ENCODE measurements at places on chromosomes 5 and 9. TPM values are rescaled to one million over a fixed set of nuclear protein-coding genes. Genes with fewer than 3 reads are reported as not detected.

DNA sequence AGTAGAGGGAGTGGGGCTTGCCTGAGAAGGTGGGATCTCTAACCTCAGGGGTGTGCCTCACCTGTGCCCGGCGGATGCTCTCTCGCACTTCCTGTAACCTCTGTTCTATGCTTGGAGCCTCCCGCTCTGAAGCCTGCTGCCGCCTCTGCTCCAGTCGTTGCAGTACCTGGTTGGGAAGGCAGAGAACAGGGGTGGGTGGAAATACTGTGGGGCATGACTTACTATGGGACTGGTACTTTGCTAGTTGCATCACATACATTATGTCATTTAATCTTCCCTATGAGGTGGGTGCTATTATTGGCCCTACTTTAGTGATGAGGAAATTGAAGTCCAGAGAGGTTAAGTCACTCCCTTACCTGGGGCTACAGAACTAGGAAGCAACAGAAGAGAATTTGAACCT is 5.2 kb downstream of the FCHSD1 start:
- no peak for DNase-seq

Gene GRAMD2B
- 44.2 TPM for total RNA-seq

GRCh38 chr5:67373518-67373917 is 176.9 kb upstream of the CD180 start:
- no peak for DNase-seq

GRCh38 chr5:112549127-112549526 is 130.1 kb upstream of the EPB41L4A start:
- no peak for DNase-seq

DNA sequence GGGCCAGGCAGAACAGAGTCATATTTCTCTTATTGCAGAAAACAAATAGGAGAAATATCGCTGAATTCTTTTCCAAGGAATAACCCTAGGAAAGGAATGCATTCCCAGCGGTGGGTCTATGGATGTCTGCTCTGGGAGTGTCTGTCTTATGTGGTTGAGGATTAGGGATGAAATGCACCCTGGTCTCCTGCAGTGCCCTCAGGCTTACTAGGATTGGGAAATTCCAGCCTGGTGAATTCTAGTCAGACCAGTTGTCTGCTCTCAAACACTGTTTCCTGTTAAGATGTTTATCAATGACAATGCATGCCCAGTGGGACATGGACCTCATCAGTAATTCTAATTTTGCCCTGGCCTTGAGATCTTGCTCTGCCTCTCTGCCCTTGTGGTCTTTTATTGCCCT is 136.1 kb upstream of the ELAVL2 start:
- no peak for DNase-seq

- DNase-seq, result no peak
Measured at GRCh38 chr5:80248378-80248777, 7.5 kb downstream of the SERINC5 start.

GRCh38 chr9:26656003-26656870 is 236.4 kb downstream of the CAAP1 start:
- DNase-seq, result no peak

GRCh38 chr9:123441769-123442168 is 85.8 kb downstream of the CRB2 start:
- DNase-seq, result no peak

- DNase-seq, result no peak
Measured at GRCh38 chr5:14745753-14746152, 81.2 kb downstream of the OTULIN start.

Gene CCIN
- not detected for total RNA-seq

DNA sequence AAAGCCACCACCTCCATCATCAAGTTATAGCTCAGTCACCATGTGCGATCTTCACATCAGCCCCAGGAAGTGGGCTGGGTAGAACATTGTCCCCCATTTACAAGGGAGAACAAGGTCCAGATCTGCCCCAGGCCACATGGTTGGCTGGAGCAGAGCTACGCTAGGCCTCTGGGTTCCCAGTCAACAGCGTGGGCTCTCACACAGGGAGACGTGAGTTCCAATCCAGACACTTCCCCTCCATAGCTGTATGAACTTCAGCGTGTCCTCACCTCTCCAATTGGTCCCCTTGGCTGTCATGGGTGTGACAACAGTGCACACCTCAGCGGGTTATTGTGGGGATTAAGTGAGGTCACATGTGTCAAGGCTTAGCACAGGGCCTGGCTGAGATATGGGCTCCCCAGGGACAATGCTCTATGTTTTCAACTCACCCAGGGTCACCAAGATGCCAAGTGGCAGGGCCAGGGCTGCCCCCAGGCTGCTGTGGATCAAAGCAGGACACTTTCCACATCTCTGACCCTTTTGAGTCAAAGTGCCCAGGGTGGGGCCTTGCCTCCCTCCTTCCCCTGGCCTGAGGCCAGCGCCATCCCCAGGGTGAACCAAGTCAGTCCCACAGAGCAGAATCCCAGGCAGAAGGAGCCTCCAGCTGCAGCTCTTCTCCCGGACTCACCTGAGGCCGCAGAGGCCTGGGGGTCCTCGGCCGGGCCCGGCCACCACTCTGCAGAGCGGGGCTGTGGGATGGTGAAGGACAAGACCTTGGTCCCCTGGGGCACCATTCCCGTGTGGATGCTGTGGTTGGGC is 19.8 kb downstream of the AKNA start:
- DNase-seq, result no peak

GRCh38 chr5:99600952-99601351 is 672.1 kb upstream of the CHD1 start:
- no peak for DNase-seq

Gene ARID3C
- 0.48 TPM for total RNA-seq

- DNase-seq, result no peak
Measured at GRCh38 chr9:13665418-13666066, 386.1 kb upstream of the MPDZ start.

GRCh38 chr9:124354346-124355038 is 60.8 kb downstream of the PSMB7 start:
- DNase-seq, result no peak

DNA sequence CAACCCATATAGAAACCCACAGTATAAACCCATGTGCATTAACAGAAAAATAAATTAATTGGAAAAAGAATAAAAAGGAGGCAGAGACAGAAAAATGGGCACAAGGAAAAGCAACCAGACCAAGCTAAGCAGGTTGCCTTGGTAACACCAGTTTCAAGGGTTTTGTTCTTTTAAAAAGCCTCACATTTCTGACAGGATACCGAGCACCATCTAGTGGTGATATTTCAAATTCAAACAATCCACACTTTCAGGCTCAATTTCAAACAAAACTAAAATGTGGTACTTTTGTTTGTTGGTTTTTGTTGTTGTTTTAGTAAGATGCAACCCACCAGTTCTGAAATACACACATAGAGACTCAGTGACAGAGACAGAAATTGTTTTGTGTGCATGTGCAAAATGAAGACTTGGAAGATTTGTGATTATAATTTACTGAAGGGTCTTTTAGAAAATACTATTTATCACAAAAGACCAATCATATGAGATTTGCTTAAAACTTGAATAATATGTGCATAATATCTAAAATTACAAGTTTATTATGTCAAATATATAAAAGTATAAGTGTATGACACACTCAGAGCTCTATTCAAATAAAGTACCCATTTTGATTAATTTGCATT is 318.2 kb downstream of the SLCO4C1 start:
- peak; percentile 16 for DNase-seq

Gene IL3
- not detected for total RNA-seq

DNA sequence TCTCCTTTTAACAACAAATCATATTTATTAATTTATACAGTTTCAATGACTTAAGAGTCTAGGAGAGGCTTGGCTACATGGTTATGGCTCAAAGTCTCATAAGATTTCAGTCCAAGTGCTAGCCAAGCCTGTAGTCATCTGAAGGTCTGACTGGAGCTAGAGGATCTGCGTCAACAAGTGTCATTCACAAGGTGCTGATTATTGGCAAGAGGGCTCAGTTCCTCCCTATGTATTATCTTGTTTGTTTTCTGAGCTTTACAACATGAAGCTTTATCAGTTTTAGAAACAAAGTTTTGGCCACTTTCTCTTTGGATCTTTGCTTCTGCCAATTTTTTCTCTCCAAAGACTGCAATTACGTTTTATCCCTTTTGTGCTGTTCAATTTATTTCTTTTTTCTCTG is 94.7 kb downstream of the RICTOR start:
- DNase-seq, result no peak

GRCh38 chr9:89408628-89409101 is 89.2 kb downstream of the SEMA4D start:
- DNase-seq, result no peak

GRCh38 chr5:14687023-14687665 is 22.6 kb downstream of the OTULIN start:
- no peak for DNase-seq

DNA sequence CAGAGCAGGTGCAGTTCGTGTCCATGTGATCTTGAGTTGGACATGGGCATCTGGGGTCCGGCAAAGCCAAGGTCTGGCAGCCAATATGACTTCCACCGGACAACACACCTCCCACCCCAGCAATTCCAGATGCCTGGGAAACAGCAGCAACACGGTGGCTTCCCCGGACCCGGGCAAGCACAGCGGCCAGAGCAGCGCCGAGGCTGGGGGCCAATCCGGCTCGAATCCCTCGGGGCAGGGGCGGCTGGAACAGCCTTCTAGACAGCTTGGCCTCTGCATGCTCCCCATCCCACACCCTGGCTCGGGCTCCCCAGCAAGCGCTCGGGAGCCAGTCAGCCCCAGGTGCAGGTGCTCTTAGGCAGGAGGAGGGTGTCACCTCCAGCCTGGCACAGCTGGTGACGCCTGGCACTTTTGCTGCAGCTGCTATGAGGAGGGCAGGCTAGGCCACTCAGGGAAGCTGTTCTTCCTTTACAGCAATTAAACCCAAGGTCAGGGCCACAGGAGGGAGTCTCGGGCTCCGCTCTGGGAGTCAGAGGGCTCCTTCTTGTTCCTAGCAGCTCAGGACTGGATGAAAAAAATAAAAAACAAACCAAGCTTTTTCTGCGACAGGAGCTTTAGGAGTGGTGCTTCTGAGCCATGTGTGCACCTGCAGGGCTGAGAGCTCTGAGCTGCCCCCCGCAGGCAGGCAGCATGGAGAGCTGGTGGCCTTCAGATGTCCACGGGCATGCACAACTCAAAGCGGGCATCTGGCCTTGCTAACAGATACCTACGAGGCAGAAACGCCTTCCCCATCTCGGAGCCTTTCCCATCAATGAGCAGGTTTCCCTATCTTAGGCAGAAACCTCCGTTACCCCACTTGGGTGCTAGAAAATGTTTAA is 28.2 kb downstream of the DBH start:
- DNase-seq, result no peak

- DNase-seq, result no peak
Measured at GRCh38 chr5:56317923-56318561, 84.9 kb upstream of the ANKRD55 start.

Gene ENC1
- 72.5 TPM for total RNA-seq

Gene NUTM2F
- not detected for total RNA-seq

Gene FREM1
- total RNA-seq, result 0.75 TPM

DNA sequence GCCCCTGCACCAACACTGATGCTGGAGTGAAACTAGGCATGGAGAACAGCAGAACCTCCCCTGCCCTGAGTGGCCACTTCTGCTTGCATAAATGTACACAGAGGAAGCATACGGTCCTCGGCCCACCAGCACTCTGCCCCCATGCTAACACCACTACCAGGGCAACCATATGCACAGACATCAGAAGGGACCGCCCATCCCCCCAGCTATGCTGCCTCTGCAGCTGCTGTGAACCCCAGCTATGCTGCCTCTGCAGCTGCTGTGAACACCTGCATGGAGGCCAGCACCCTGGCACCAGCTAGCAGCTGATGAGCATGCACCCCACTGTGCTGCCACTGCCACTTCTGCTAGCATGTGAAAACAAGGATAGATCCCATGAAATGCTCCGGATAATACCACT is 250.3 kb downstream of the TUSC1 start:
- DNase-seq, result no peak

Gene C5orf58
- total RNA-seq, result not detected

DNA sequence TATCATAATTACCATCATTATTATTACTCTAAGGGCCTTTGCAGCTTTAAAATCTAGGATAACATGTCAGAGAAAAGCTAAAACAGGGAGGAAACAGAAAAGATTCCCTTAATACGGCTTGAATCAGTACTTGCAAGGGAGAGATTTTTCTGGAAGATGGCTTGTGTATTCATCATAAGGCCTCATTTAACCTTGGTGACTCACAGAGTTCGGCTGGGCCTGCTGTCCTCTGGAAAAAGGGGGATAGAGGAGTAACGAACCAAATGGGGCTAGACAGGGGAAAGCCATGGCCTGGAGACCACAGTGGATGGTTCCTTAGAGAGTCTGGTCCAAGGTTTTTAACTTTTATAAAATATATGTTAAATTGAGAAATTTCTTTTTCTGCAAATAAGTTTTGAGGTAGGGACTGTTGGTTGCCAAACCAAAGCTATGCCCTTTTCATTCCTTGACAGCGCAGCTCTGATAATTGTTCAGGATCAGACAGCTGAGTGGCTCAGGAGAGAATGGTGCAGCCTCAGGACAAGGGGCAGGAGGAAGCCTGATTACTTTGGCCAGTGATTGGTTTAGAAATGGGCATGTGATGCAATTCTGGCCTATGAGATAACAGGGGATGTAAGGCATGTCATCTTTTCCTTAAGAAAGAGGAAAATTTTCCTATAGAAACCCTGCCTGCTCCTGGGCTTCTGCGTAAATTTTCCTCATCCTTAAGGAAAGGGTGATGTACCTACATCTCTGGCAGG is 25.6 kb upstream of the GSN start:
- no peak for DNase-seq

- DNase-seq, result no peak
Measured at GRCh38 chr5:177316005-177316404, 4.3 kb upstream of the MXD3 start.

Data from kidney epithelial cell (primary cell).